ENCODE measurements at places on chromosomes 2 and 18. TPM values are rescaled to one million over a fixed set of nuclear protein-coding genes. Genes with fewer than 3 reads are reported as not detected.

GRCh38 chr18:23682472-23682871 is 6.8 kb upstream of the LAMA3 start:
- DNase-seq: no peak

DNA sequence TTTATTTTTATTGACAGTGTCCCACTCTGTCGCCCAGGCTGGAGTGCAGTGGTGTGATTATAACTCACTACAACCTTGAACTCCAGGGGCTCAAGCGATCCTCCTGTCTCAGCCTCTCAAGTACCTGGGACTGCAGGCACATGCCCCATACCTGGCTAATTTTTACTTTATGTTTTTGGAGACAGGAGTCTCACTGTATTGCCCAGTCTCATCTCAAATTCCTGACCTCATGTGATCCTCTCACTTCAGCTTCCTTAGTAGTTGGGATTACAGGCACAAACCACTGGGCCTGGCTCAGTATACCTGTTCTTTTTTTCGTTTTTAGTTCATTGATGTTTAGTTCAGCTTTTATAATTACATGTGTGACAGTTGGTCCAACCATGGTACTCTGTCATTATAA is 40.1 kb upstream of the SNORC start:
- no peak for DNase-seq

DNA sequence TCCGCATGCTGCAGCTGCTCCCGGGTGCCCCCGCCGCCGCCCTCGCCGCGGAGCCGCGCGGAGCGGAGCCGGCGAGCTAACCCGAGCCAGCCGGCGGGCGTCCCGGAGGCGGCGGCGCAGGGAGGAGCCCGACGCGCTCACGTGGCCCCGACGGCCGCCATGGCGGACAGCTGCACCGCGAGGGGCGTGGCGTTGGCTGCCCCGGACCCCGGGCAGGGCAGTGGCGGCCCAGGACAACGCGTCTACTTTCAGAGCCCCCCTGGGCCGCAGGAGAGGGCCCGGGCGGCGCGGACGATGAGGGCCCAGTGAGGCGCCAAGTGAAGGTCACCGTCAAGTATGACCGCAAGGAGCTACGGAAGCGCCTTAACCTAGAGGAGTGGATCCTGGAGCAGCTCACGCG is 30.0 kb upstream of the CCNYL1 start:
- DNase-seq: no peak

- DNase-seq: no peak
Measured at GRCh38 chr2:62236499-62236898, 40.6 kb downstream of the B3GNT2 start.

GRCh38 chr2:222690564-222691200 is 19.2 kb downstream of the MOGAT1 start:
- peak; percentile 91 for DNase-seq

DNA sequence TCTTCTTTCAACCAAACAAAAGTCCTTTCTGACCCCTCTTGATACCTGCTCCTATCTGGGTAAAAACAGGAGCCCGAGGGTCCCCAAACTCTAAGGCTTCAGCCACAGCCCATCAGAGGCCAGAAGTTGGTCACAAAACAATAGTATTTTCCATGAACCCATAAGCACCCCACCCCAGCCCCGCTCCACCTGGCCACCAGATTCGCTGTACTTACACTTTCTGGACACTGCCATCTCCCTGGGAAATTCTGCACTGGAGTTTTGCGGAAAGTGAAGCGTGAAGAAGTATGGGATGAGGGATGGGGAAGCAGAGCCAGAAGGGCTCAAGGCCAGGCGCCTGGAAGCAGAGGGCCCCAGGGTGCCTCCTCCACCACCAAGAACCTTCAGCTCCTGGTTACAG is 5.2 kb upstream of the RUFY4 start:
- DNase-seq: no peak

DNA sequence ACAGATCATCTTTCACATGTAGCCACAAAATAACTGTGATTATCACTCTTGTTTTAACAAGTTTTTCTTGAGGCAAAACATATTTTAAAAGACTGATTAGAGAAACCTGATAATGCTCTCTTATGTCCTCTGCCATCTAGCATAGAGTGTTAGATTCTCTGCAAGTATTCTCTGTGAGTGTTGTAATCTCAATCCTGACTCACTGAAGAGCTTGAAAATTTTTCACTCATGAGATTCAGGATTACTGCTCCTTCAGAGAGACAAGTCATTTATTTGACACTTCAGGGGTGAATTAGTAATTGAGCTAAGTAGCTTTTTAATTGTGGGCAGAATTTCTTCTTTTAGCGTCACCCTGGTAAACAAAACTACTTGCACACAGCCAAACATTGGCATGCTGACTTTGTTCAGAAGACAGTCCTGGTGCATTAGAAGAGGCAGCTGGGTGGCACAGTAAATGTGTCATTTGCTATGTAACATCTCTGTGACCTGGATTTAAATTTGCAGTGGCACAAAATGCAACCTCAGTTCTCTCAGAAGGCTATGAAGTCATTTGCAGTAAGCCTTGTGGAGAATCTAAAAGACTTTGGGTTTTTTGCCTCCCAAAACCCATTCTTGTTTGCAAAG is 172.9 kb downstream of the LRP1B start:
- no peak for DNase-seq

- peak; percentile 19 for DNase-seq
Measured at GRCh38 chr2:20917287-20917660, 94.4 kb upstream of the LDAH start.

- DNase-seq: no peak
Measured at GRCh38 chr2:16429431-16430145, 236.0 kb downstream of the CYRIA start.

GRCh38 chr2:23390152-23390551 is 5.2 kb downstream of the KLHL29 start:
- DNase-seq: peak; percentile 89

GRCh38 chr2:107645586-107645985 is 181.1 kb upstream of the RGPD4 start:
- DNase-seq: no peak

GRCh38 chr2:110842048-110842447 is 109.7 kb downstream of the ACOXL start:
- no peak for DNase-seq

- DNase-seq: no peak
Measured at GRCh38 chr2:82781176-82781915, 1677.7 kb downstream of the SUCLG1 start.

DNA sequence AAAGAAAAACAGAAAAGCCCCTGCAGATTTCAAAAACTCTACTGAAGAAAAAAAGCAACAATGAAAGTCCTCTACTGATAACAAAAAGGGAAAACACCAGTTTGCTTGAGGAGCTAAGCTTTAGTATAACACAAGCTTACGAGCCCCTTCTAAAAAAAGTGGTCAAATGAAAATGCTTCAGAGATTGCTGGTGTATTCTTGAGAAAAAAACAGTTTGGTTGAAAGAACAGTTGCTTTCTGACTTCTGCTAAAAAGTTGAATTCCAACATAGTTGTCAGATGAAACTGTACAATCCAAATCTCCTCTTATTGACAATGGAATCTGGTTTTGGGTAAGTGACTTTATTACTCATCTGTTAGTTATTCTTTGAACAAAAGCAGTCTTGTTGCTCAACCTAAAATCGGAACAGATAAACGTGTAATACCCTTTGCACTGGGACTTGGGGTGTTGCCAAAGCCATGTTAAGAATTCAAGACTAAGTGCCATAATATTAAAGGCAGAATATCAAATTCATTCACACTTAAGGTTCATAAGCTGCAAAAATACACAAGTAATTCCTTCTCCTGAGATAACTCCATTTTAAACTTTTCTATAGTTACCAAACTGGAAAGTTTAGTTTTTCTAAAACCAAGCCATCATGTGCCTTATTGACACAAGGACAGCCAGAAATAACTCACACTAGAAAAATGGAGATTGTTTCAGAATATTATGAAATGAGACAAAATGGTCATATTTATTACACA is 45.3 kb upstream of the SPAG16 start:
- DNase-seq: peak; percentile 62

DNA sequence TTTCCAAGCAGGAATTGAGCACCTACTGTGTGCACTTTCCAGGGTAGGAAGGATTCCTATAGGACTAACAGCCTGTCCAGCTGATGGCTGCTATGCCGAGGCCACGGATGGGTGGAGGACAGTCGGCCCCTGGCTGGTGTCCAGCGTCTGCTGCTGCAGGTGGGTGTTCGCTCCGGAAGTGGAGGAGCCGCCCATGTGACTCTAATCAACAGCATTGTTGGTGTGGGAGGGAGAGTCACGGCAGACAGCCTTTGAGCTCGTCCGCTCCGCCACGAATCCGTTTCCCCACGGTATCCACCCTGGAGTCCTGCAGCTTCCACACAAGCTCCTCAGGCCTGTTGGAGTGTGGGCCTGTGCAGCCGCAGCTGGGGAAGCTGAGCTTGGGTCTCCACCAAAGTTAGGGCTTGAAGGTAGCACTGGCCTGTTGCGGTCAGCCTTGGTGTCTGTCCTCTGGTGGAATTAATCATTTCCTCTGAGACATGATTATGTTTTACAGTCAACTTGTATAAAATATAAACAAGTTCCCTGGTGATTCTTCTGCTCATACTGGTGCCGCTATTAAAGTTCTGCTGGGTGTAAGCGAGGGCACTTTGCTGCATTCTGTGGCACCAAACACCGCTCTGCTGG is 185.9 kb upstream of the TPO start:
- DNase-seq: peak; percentile 30

- DNase-seq: no peak
Measured at GRCh38 chr2:82790206-82791021, 1668.7 kb downstream of the SUCLG1 start.

GRCh38 chr2:215396595-215397313 is 39.1 kb downstream of the FN1 start:
- DNase-seq: peak; percentile 15

GRCh38 chr18:25469489-25469888 is 117.5 kb upstream of the ZNF521 start:
- DNase-seq: no peak

GRCh38 chr2:97993926-97994325 is 1.8 kb downstream of the TMEM131 start:
- DNase-seq: no peak

DNA sequence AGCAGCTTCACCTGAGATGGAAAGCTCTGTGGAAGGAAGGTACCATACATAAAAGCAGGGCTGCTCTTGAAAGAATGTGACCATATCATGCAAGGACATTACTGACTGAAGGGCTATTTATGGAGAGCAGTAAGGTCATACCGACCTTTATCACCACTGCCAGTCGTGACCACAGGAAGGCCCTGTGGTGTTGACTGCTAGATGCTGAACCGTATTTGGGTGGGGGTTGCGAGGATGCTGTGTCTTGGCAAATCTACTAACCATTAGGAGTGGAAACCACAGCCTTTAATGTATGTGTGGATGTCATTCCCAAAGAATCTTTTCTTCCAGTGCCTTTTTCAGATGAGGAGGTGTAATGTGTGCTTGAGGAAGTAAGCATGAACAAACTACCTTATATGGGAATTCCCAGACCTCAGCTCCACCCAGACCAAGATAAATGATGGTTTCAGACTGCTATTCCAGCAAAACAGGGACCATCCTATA is 60.8 kb downstream of the LIMS1 start:
- DNase-seq: no peak

Gene VWC2L
- total RNA-seq: not detected

Gene PDCL3
- 20.9 TPM for total RNA-seq

Gene CCDC74B
- total RNA-seq: 1.0 TPM

Gene TMEM247
- total RNA-seq: not detected

Gene CFLAR
- total RNA-seq: 120 TPM

Gene CDCA7
- total RNA-seq: 14.4 TPM

Gene MAL
- total RNA-seq: 16.9 TPM

Gene MRPL53
- 19.9 TPM for total RNA-seq

Gene PRKCE
- total RNA-seq: 15.7 TPM

Gene NPPC
- 10.7 TPM for total RNA-seq

Gene GKN2
- total RNA-seq: not detected

Gene MC2R
- not detected for total RNA-seq

Gene AQP12A
- not detected for total RNA-seq

Gene MATN3
- 0.41 TPM for total RNA-seq

Gene EMILIN1
- 82.0 TPM for total RNA-seq
